Central memory CD8-positive, alpha-beta T cell (primary cell): ENCODE measurements at places on chromosomes 13 and 19.
A peak's percentile ranks its signal among the peaks of the same experiment; 100 is the strongest.

GRCh38 chr13:113996081-113996911, 22.4 kb upstream of the C13orf46 start:
- no peak for DNase-seq

- no peak for DNase-seq
Observed at GRCh38 chr13:73870970-73871935, 263.0 kb downstream of the KLF12 start.

DNA sequence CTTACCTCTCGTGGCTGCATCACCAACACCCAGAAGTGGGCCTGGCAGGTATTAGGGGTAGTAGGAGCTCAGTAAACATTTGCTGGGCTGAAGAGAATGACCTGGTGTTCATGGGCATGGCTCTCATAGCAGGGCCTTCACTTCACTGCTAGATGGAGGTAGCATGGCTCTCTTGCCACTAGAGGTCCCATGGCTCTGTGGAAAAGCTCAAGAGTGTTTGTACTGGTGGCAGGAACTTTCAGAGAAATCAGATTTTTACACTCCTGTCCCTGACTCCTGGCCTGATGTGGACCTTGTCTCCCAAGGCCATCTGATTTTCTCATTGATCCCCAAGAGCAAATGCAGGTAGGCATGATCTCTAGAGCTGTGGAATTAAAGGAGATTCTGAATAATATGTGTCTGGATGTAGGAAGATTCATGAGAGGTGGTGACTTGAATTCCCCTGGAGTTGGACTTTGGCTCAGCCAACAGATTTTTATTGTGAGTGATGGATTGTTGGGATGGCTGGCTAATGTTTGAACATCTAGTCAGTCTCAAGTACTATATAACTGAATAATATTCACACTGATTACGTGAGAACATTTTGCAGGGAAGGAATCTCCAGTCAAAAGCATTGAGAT, 5.7 kb downstream of the ZNF574 start:
- no peak for DNase-seq

- no peak for DNase-seq
Observed at GRCh38 chr13:74645586-74645985, 511.4 kb upstream of the KLF12 start.

DNA sequence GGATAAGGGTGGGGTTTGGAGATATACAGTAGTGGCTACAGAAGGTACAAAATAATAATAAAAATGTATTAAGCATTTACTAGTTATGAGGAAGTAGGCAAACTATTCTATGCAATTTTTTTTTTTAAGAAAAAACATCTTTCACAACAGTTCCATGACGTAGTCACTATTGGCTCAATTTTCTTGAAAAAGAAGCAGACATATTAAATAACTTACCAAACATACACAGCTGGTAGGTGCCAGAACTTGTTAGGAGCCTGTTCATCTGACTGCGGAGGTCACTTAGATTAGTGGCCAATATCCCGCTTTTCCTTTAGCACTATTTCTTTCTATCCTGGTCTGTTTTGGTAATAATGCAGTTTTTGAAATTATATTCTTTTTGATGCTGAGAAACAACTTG, 593.5 kb downstream of the KCTD12 start:
- no peak for DNase-seq

GRCh38 chr13:50365408-50366391, 350.5 kb downstream of the KCNRG start:
- peak; percentile 25 for DNase-seq

DNA sequence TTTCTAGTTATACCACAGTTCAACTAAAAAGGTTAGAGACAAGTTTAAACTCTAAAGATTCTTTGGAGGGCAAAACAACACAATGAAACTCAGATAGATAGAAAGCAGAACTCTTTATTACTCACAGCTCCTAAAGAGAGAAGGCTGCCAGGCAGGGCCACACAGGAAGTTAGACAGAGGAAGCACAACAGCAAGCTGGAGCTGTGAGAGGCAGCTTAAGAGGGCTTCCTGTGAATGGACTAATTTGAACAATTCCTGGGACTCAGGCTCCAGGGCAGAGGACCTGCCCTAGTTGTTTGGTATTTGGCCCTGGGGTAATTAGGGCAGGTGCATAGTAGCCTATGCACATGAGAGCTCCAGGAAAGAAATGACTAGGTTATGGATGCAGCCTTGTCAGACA, 803.6 kb downstream of the DIAPH3 start:
- no peak for DNase-seq

DNA sequence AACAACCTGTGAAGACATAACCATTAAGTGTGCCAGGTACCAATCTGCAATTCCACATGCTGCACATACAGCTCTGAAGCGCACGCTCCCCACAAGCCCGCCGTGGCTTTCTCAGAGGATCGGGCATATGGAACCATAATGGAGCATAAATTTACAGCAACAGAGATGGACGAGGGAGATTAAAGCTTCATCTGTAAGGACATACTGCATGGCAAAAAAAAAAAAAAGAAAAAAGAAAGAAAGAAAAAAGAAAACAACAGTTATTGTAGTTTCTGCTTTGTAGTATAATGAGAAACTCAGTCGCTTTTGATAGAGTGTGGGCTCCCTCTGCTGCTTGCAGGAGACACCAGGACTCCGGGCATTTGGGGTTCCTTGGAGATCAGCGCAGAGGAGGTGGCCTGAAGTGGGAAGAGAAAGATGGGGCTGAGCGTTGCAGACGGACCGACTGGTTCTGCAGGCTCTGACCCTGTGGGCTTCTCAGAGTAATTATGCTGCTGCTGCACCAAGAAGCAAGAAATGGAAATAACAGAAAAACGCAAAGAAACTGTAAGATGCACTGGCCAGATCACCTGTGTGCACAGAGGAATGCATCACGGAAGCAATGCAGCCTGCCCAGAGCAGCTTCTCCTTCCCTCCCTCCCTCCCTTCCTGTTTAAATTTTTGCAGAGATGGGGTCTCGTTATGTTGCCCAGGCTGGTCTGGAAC, 10.8 kb upstream of the PDCD5 start:
- peak; percentile 36 for DNase-seq

- no peak for DNase-seq
Observed at GRCh38 chr13:46526740-46527139, 26.2 kb upstream of the LRCH1 start.

DNA sequence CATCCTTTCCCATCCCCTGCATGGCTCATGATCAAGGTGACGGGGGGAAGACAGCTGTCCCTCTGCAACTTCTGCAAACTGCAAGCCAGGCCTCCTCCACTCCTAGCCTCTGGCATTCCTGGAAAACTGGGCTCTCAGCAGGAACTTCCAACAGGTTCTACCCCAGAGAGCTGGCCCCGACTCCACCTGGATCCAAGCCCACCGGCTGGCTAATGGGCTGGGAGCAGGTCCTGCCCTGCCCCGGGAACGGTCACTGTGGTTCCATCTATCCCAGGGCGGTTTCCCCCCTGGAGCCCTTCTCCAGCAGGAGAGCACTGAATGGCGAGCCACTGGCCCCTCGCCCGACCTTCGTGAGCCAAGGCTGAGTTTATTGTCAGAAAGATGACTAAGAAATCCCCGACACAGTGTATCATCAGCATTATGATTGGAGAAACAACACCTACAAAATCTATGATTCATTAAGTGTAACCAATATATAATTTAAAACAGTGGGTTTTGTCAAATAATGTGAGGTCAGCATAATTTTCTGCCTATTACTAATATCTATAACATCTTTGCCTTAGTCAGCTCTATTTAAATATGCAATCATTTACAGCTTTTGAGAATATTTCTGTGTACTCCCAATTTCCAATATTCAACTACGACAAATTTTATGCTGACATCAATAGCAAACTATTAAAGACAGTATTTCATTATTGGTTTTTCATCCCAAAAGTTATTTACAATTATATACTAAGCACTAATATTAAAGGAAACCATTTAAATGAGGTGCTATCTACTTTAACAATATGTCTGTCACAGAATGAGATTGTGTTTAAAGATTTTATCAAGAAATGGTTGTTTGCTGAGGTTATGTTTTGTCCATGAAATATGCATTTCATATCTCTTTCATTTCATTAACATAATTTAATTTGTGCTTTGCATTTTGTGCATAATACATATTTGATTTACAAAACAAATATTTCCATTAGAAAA, 133.0 kb downstream of the URI1 start:
- no peak for DNase-seq

DNA sequence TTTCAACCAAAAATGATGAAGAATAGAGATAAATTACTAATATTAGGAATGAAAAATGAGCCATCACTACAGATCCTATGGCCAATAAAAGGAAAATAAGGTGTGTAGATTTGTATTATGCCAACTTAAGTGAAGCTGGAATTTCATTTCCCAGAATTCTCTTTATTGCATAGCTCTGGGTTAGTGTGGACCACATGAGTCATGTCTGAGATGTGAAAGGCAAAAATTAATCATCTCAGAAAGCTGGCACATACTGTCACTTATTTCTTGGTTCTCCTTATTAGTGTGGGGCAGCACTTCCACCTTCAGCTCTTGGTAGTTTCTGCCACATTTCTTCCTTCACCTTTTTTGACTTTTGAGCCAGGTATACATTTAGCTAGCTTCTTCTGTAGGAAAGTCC, 82.6 kb downstream of the KATNAL1 start:
- DNase-seq, result no peak

GRCh38 chr13:24251525-24251924, 57.9 kb upstream of the C1QTNF9 start:
- DNase-seq, result peak; percentile 69

- DNase-seq, result no peak
Observed at GRCh38 chr13:113835461-113836270, 28.2 kb downstream of the GAS6 start.

DNA sequence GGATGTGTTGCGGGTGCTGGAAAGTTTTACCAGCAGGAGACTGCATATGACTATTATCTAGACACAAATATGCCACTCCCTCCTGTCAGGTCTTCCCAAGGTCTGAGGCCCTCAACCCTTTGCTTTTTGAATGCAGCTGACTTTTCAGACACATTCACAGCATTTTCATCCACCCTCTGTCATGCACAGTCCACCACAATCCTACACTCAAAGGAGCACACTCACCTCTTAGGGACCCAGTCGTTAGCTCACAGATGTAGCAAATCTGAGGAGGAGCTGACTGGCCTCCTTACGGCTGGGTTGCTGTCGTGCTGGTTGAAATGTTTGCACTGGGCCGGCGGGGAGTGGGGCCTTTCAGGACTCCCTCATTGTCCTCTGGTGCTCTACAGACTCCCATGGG, 479.4 kb downstream of the IRS2 start:
- DNase-seq, result no peak

- no peak for DNase-seq
Observed at GRCh38 chr13:24282256-24282655, 27.1 kb upstream of the C1QTNF9 start.

GRCh38 chr19:38675611-38676010, 28.2 kb downstream of the ACTN4 start:
- no peak for DNase-seq

- no peak for DNase-seq
Observed at GRCh38 chr19:51140441-51140840, 1.7 kb upstream of the SIGLEC7 start.
